ENCODE measurements at places on chromosomes 6 and 20.
A peak's percentile ranks its signal among the peaks of the same experiment; 100 is the strongest.

- DNase-seq: peak; percentile 92
These were observed 42.6 kb downstream of the KIAA1755 start for GRCh38 chr20:38217791-38218565.

- no peak for DNase-seq
These were observed 10.2 kb upstream of the RNF114 start for GRCh38 chr20:49925901-49926454.

- DNase-seq: peak; percentile 30
These were observed 81.8 kb upstream of the GPR6 start for GRCh38 chr6:109896341-109896740.

- no peak for DNase-seq
These were observed 10.9 kb downstream of the IL20RA start for GRCh38 chr6:137033828-137034227.

DNA sequence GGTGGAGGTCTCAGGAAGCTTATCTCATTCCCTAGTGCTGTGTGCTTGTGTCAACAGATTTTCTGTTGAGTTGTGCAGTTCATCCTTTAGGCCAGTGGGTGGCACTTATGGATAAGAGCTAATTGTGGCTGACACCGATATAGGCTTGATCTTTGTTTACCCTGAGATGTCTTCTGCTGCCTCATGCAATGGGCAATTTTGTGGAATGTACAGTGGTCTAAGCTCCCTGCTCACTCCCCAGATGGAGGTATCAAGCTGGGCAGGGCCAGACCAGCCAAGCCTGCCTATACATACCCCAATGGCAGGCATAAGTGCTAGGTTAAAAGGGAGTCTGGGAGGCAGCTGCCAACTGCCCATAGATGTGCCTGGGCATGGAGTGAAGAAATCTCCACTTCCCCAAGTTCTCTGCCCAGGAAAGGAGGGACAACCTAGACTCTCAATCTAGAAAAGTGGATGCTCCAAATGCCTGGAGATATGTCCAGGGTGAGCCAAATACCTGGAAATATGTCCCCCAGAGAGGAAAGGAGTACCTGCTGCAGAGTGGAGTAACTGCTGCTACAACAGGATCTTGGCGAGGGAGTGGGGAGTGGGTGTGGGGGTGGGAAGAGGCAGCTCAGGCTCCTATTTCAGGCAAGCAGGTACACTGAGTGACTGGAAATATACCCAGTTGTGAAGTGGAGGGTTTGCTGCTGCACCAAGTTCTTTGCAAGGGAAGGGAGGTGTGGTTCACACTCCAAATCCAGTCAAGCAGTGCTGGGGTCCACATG lies 53.2 kb upstream of the ARG1 start:
- DNase-seq: peak; percentile 58

- no peak for DNase-seq
These were observed 210.2 kb downstream of the MMUT start for GRCh38 chr6:49252901-49253300.

DNA sequence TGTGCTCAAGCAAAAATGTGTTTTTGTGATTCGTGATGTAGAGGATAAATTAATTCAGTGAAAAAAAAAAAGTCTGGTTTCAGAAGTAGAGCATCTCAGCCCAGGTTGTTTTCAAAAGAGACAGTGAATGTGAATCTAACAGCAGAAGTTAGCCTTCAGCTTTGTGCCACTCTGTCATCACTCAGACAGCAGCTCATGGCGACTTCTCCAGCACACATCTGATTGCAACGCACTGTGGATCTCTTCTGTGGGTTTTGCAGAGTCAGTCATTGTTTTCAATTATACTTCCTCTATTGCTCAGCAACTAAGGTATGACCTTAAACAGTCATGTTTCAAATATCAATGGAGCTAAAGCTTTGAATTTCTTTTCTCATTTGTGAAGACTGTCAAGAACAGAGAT lies 335.5 kb upstream of the POU3F2 start:
- no peak for DNase-seq

- DNase-seq: no peak
These were observed 48.9 kb downstream of the DCBLD1 start for GRCh38 chr6:117531346-117531745.

DNA sequence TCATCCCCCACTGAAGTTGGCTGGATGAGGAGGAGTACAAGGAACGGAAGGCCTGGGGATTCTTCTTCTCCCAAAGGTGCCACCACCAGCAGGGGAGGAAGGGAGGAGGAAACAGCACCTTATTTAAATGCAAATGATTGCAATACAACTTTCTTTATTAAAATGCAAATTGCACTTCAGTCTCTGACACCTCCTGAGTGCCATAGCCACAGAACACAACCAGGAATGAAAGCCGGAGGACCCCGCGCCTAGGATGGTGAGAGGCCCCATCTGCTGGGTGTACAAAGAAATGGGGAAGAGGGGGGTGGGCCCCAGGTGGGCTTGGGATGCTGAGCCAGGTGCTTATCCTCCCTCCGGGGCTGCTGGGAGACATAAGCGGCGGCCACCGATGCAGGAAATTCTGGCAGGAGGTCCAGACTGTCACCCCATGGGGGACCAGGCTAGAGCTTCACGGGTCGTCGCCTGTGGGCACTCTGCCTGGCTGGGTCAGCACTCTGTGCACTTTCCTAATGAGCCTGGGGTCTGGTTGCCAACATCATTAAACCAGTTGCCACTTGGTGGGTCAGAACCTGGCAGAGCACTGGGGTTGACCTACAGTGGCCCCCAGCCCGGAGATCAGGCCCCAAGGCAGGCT lies 154.2 kb upstream of the MLN start:
- no peak for DNase-seq

GRCh38 chr20:45894797-45895196 lies 3.7 kb downstream of the CTSA start:
- no peak for DNase-seq

DNA sequence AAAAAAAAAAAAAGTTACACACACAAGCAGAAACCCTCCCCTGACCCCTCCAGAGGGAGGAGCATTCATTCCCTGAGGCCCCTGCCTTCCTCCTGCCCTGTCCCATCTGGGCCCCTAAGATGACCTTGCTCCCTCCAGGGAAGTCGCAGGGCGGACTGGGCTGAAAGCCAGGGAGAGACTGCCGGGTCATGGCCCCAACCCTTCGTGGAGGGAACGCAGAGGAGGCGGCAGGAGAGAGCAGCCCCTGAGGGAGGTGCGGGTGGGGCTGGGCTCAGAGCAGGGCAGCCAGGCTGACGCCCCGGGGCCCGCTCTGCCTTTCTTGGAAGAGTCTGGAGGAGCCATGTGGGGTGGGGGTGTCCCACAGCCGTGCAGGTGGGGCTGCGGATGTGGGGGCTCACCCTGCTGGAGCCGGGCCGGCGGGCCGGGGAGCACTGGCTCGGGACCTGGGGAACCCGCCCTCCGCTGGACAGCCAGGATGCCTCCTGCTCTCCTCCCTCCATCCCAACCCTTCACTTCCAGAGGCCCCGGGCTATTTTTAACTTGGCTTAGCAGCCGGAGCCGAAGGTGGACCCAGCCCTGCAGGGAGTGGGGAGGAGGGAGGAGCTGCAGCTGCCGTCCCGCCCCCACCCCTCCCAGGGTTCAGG lies 15.0 kb upstream of the ABHD16B start:
- DNase-seq: no peak

GRCh38 chr6:27178407-27178730 lies 69.1 kb upstream of the PRSS16 start:
- no peak for DNase-seq

DNA sequence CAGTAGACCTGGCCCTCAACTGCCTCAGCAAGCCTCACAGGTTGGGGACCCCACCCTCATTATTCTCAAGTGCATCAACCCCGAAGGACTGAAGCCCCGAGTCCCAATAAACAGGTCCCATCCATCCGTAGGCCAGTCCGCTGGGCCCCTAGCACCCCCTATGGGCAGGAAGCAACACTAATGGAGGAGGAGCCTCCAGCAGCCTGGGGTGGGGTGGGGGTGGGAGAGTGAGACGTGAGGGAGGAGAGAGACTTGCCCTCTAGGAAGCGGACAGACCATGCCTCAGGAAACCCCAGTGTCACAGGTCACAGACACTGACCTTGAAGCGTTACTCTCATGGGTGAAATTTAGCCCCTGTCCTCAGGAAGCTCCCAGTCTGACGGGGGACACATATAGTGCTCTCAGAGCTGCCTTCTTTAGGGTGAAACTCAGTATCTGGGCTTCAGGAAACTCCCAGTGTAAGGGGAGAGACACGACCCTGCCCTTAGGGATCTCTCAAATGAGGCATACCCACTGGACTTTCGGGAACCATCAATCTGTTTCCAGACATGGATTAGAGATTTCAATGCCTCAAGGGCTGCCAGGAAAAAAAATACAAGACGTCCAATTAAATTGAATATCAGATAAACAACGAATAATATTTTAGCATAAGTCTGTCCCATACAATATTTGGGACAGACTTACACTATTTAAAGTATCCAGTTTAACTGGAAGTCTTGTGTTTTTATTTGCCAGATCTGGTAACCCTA lies 125.8 kb downstream of the MRPL14 start:
- DNase-seq: peak; percentile 30

- no peak for DNase-seq
These were observed 1.2 kb upstream of the ACSS1 start for GRCh38 chr20:25058847-25059810.

- DNase-seq: peak; percentile 33
These were observed 750.4 kb downstream of the TENT5A start for GRCh38 chr6:81002126-81002525.

DNA sequence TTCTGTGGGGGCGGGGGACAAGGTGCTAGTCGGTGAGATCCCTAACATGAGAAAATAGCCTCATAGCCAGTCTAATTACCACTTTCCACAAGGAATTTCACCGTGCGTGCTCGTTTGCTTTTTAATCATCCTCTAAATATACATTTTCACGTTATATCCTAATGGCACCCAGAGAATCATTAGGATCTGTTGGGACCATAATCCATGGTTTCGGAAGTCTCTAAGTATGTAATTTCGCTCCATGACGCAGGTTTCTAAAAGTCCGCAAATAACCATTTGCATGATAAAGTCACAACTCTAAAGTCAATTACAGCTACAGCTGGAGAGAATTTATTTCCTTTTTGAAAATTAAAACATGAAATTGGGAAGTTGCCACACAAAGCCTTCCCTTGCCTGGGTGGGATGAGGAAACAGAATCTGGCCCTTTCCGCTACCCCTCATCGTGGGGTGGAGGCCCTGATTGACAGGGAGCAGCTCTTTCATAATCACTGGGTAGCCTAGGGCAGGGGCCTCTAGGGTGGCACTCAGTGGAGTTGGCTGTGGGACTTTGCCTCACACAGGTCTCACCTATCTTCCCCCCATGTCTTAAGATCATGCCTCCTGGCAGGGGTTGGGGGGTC lies 81.9 kb downstream of the LRFN2 start:
- DNase-seq: no peak

GRCh38 chr20:17609811-17610377 lies 40.0 kb downstream of the DSTN start:
- DNase-seq: no peak

GRCh38 chr6:110356778-110357177 lies 1.4 kb downstream of the METTL24 start:
- no peak for DNase-seq

- DNase-seq: peak; percentile 68
These were observed 243.2 kb upstream of the TENT5A start for GRCh38 chr6:81995548-81996289.

DNA sequence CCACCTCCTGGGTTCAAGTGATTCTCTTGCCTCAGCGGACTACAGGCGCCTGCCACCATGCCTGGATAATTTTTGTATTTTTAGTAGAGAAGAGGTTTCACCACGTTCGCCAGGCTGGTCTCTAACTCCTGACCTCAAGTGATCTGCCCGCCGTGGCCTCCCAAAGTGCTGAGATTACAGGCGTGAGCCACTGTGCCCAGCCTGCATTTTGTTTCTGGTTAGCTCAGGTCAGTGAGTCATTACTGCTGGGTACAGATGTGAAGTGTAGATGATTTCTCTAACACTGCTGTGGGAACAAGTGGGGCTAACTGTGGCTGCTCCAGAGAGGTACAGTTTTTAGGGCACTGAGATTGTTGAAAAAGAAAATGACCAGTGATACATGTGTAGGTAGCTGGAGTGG lies 188.6 kb downstream of the PRL start:
- peak; percentile 38 for DNase-seq

- no peak for DNase-seq
These were observed 22.2 kb upstream of the NCOA3 start for GRCh38 chr20:47479506-47479905.

DNA sequence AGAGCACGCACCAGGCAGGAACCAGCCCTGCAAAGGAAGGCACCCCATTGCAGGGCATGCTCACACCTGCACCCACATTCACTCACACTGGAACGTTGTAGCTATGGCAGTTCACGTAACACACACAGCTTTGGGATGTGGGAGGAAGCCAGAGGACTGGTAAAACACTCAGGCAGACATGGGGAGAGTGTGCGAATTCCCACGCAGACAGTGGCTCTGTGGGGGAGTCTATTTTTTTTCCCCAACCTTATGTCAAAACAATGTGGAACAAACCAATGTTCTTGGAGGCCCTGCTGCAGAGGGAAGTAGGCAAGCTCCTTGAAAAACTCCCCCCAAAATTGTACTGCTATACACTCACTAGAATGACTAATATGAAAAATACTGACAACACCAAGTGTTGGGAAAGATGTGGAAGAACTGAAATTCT lies 91.0 kb downstream of the PPP1R14C start:
- no peak for DNase-seq

- no peak for DNase-seq
These were observed 18.7 kb downstream of the ZNF451 start for GRCh38 chr6:57108691-57109090.

DNA sequence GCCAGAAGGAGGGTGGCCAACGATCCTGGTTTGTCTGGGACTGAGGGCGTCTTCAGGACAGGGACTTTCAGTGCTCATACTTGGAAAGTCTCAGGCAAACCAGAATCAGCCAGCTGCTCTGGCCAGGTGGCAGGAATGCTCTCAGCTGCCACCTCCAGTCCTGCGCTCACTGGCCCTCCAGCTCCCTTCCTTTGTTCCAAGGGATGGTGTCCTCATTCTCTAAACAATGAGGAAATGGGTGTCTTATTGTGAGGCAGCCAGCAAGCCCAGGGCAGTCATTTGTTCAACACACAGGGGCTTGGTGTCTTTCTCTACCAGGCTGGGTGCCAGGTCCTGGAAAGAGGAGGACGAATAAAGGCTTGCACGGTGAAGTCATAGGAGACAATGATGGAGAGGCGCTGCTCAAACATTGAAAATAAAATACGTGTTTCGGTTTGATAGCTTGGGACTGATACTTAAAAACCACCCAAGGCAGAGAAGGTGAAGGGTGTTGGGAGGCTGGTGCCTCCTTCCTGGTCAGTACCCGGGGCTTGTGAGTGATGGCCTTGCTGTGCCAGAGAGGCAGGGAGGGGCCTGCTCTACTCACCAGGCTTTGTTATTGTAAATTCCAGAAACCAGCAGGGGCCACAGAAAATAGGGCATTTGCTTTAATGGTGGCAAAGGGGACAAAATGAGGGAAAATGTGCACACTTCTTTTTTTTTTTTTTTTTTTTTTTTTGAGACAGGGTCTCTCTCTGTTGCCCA lies 11.3 kb upstream of the TMEM181 start:
- DNase-seq: no peak

Data from iris pigment epithelial cell (primary cell).